ENCODE measurements at places on chromosomes 7 and 10.
A peak's percentile ranks its signal among the peaks of the same experiment; 100 is the strongest.

DNA sequence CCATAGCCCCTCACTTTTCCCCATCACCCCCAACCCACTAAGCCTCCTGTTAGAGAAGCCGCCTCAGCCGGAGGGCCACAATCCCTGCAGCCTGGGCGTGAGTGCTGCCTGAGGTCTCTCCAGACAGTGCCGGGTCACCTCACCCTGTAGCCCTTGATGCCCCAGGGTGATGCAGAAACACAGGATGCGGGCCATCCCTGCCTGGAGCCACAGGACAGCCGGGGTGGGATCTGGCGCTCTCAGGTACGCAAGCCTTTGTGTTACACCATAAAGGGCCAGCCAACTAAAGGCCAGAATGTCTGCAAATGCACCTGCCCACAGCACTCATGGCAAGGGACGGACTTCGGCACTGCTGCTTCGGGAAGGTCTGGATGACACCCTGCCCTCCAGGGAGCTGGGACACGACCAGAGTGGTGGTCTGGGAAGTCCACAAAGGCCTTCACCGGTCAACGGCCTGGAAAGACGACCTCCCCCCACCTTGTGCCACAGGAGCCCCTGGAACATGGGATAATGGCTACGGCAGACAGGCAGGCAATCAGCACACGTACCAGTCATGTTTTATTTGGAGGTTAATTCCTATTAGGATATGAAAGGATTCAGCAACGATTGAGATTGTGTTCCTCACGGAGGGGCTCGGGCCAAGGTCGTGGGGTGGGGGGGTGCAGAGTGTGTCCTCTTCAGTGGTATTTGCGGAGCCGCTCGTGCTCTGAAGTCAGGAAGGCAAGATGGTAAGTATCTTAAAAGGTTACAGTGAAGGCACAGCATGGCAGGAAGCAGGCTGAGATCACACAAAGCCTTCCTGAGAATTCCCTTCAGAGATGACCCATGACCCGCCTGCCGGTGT lies 8.1 kb downstream of the ATP5MF start:
- no peak for DNase-seq

DNA sequence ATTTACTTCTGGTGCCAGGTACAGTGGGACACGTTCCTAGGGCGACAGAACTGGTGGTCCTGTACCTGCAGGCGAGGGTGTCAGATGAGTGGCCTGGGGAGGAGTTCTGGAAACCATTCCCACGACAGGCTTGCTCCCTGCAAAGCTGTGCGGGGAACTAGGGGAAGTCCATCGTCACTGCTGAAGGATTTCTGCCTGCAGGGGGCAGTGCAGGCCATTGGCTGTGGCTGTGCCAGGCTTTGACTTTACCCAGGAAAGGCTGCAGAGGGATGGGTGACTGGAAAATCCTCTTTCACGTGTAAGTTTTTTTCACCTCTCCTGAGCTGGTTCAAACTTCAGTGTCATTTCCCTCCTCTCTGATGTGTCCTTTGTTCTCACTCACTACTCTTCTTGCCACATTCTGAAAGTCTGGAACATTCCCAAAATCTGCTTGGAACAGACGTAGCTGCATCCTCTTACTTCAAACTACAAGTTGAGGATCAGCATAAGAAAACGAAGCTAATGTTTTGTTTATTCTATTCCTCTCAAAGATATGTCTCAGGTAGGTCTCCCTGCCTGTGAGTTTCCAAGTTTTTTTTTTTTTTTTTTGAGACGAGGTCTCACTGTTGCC lies 126.5 kb downstream of the SH2D4B start:
- peak; percentile 91 for DNase-seq

DNA sequence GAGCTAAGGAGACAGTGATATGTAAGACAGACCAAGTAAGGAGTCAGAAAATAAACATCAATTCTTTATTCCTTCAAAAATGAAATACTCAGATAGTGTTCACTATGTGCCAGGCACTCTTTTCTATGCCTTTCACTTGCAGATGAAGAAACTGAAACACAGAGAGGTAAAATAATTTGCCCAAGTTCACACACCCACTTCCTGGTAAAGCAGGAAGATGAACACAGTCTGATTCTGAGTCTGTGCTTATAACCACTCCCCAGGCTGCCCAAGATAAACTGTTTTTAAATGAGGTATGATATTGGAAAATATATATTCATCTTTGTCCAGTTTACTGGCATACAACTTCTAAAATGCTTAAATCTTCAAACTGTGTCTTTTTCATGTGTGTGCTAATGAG lies 294.4 kb upstream of the NPVF start:
- no peak for DNase-seq

GRCh38 chr10:97600616-97601015 lies 11.1 kb downstream of the C10orf62 start:
- DNase-seq, result no peak

- DNase-seq, result no peak
Observed at GRCh38 chr10:69677985-69678654, 48.1 kb downstream of the FAM241B start.
